ENCODE measurements at places on chromosomes 5 and 9. TPM values are rescaled to one million over a fixed set of nuclear protein-coding genes. Genes with fewer than 3 reads are reported as not detected.

GRCh38 chr9:17906176-17906840 lies 327.4 kb downstream of the SH3GL2 start:
- peak; percentile 30 for DNase-seq

Gene NOXA1
- total RNA-seq: 0.36 TPM

Gene DMXL1
- total RNA-seq: 24.9 TPM

DNA sequence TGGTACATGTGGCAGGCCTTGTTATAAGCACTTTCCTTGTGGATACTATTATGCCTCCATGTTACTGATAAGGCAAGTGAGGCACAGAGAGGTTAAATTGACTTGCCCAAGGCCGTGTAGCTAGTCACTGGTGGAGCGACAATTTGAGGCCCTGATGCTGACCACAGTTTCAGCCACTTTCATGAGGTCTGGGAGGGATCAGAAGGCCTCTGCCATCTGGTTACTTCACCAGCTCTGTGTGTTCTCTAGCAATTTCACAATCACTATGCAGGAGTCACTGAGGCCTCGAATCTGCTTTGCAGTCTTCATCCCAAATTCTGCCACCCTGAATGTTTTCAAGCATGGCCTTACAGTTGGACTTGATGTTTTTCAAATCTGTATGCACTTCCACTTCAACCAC lies 9.1 kb downstream of the LRRC70 start:
- no peak for DNase-seq

- DNase-seq: no peak
Measured at GRCh38 chr5:173771121-173771724, 116.9 kb upstream of the CPEB4 start.

GRCh38 chr9:105330755-105331154 lies 86.3 kb downstream of the SLC44A1 start:
- DNase-seq: no peak

DNA sequence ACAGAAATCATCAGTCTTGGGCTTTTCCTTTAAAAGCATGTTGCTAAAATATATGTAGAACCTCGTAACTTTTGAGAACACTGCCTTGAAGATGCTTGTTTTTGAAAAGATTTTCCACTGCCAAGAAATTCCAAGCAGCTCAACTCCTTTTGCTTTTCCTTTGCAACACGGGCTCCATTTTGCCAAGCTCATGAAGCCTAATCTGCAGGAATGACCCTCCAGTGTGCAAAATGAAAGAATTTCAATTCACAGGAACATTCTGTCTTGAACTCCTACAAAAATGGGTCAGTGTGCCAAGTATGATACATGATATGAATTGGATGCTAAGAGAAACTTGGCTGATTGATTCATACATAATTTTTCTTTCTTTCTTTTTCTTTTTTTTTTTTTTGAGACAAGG lies 35.4 kb upstream of the ERCC6L2 start:
- no peak for DNase-seq

- no peak for DNase-seq
Measured at GRCh38 chr5:14129123-14129522, 14.0 kb upstream of the TRIO start.

Gene EIF4E1B
- total RNA-seq: 0.54 TPM

Gene GADD45G
- 6.2 TPM for total RNA-seq

Gene DMRTA1
- total RNA-seq: 6.3 TPM

DNA sequence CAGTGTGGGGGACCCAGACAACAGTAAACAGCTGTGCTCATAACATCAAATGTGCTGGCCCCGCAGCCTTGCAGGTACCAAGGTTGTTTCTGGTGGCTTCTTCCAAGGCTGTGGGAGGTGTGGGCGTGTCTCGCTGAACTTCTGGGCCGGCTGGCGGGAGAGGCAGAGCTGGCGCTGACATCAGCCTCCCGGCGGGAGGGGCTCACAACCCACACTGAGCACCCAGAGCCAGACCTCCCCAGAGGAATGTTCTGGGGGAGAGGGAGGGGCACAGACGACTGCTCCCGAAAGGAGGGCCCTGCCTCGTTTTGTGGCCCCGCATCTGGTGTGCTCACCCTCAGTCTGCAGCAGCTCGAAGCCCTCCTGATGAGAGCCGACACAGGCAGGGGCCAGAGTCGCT lies 6.9 kb upstream of the SLC12A7 start:
- no peak for DNase-seq

DNA sequence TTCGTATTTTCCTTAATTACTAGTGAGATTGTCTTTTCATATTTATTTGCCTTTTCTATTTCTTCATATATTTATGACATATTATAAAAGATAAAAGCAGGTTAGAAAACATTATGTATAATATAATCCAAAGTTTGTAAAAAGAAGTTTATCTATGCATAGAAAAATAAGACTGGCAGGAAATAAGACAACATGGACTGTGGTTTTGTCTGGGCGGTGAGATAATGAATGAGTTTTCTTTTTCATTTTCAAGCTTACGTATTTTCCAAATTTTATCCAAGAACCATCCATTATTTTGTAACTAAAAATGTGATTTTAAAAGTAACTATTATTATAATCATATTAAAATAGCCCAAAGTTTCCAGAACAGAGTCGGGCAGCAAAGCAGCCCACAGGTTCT lies 109.8 kb upstream of the MVB12B start:
- no peak for DNase-seq

GRCh38 chr9:133773889-133774655 lies 35.9 kb upstream of the SARDH start:
- DNase-seq: no peak

Gene SHROOM1
- total RNA-seq: 5.6 TPM

Gene TLX3
- total RNA-seq: 0.23 TPM

Gene LHX3
- total RNA-seq: not detected

DNA sequence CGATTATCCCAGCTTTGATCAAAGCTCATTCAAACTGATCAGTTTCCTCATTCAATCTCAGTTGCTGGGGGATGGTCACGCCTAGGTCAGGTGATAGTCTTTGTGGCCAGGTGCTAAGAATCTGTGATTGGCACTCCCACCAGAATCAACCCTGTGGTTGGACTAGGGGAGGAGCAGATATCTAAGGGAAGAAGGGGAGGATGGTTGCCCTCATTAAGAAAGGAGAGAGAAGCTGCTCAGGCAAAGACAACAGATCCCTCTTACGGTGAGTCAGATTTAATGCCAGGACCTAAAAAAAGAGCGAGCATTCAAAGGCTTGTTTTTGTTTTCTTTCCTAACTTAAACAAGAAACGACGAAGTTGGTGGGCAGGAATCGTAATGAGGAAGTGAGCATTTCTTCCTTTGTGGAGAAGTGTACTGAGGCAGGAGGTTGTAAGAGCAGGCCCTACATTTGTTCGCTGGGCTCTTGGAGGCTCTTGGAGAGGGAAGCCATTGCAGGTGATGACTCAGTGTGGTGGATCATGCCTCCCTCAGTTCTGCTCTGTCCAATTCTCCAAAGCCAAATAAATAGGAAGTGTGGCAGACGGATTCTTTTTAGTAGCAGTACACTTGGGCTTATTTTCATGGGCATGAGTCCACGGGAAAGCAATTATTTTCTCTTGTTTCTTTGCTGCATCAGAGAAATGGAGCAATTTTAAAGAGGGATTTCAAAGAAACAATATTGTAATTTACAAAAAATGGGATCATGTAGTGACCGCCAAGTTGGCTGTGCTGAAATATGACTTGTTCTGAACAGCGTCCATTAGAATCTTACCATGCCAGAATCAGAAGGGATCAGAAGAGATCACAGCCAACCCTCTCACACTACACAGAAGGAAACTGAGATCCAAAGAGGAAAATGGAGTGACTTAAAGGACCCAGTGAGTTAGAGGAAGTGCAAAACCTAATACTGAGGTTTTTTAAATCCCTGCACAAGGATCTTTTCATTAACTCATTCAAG lies 18.7 kb upstream of the TGFBR1 start:
- DNase-seq: no peak

Gene CCL28
- 0.46 TPM for total RNA-seq

Gene CCDC152
- total RNA-seq: 2.8 TPM

Data from endothelial cell (in vitro differentiated cells).